ENCODE measurements at places on chromosomes 5 and 9. TPM values are rescaled to one million over a fixed set of nuclear protein-coding genes. Genes with fewer than 3 reads are reported as not detected.

Gene FBP2
- total RNA-seq: not detected

DNA sequence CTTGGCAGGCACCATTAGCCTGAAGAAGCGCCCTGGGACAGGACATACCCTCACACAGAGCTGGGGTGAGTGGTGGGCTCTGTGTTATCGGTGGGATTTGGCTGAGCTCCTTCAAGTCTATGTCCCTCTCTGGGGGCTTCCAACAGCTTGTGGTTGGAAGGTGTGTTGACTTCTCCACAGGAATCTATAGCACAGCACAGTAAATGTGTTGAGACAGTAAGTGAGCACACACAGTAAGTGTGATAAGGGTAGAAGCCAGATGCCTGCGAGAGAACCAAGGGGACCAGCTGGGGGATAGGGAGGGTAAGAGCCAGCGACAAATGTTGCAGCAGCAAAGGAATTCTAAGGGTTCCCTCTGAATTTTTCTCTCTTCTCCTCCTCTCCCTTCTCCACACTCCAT is 448.0 kb downstream of the KDM4C start:
- H3K4me3 ChIP-seq: no peak overlapping the region
- no peak overlapping the region for H3K27ac ChIP-seq
- peaks cover 19% of the 10 kb centered on the region for H3K4me1 ChIP-seq
- H3K27me3 ChIP-seq: no peaks in the 10 kb centered on the region
- DNase-seq: no peak

DNA sequence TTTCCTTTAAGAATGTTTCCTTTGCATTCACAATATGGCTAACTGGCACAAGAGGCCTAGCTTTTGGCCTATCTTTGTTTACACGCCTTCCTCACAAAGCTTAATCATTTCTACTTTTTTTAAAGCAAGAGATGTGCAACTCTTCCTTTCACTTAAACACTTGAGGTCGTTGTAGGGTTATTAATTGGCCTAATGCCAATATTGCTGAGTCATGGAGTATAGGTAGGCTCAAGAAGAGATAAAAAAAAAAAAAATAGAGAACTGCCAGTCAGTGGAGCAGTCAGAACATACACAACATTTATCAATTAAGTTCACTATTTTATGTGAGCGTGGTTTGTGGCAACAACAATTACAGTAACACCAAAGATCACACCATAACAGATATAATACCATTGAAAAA is 5.9 kb downstream of the FKBP15 start:
- no peaks in the 10 kb centered on the region for H3K27me3 ChIP-seq
- H3K36me3 ChIP-seq: peaks cover 5% of the 10 kb centered on the region
- peaks cover 13% of the 10 kb centered on the region for H3K4me1 ChIP-seq
- H3K4me3 ChIP-seq: no peak overlapping the region
- H3K27ac ChIP-seq: no peak overlapping the region
- DNase-seq: no peak

GRCh38 chr5:74290634-74291241 is 349.8 kb downstream of the ENC1 start:
- no peak for DNase-seq
- H3K27ac ChIP-seq: no peak overlapping the region

GRCh38 chr9:124453586-124454191 is 3.4 kb downstream of the ADGRD2 start:
- no peak for DNase-seq
- peaks cover 16% of the 10 kb centered on the region for H3K27me3 ChIP-seq
- H3K36me3 ChIP-seq: no peaks in the 10 kb centered on the region
- no peak overlapping the region for H3K4me3 ChIP-seq
- H3K27ac ChIP-seq: no peak overlapping the region
- peaks cover 4% of the 10 kb centered on the region for H3K4me1 ChIP-seq

- no peak overlapping the region for H3K4me3 ChIP-seq
- DNase-seq: no peak
- no peaks in the 10 kb centered on the region for H3K4me1 ChIP-seq
- H3K27me3 ChIP-seq: no peaks in the 10 kb centered on the region
- H3K27ac ChIP-seq: no peak overlapping the region
Measured at GRCh38 chr9:7178729-7179128, 421.0 kb downstream of the KDM4C start.

- H3K27ac ChIP-seq: no peak overlapping the region
- no peak for DNase-seq
- H3K4me1 ChIP-seq: no peaks in the 10 kb centered on the region
- no peak overlapping the region for H3K4me3 ChIP-seq
- H3K36me3 ChIP-seq: no peaks in the 10 kb centered on the region
Measured at GRCh38 chr5:107486489-107486888, 184.2 kb downstream of the EFNA5 start.

DNA sequence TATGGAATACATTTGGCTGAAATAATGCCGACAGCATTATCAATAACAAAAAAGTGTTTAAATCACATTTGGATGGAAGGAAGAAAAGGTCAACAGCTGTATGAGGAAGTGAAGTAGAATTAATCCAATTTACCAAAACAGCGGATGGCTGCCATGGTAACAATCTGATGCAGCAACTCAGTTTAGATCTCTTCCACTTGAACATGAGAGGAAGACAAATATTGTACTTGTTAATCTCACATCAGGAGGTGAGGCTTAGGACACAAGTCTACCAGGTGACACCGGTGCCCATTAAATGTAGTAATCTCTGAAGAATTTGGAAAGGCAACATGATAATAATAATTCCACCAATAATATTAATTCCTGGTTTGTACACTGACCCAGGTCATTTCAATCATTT is 2.4 kb downstream of the RASEF start:
- H3K4me1 ChIP-seq: peaks cover 23% of the 10 kb centered on the region

DNA sequence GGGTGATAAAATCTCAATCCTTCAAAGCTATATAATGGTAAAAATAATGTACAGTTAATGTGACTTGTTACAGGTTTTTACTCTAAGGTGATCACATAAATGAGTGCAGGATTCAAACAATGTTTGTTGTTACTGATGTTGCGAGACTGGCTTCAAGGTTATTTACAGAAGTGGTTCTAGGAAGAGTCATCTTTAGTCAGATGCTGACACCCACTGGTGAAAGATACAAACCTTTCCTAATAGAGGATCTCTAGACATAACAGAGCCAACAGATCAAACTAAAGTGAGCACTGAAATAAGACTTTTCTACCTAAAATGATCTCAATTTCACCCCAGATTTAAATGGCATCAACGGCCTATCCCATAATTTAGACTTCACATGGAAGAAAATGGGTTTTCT is 20.2 kb downstream of the ARSB start:
- DNase-seq: no peak
- H3K27me3 ChIP-seq: no peaks in the 10 kb centered on the region
- no peaks in the 10 kb centered on the region for H3K36me3 ChIP-seq
- no peaks in the 10 kb centered on the region for H3K4me1 ChIP-seq
- H3K4me3 ChIP-seq: no peak overlapping the region

GRCh38 chr9:33287087-33287490 is 3.2 kb upstream of the NFX1 start:
- H3K4me1 ChIP-seq: peaks cover 18% of the 10 kb centered on the region
- peaks cover 10% of the 10 kb centered on the region for H3K36me3 ChIP-seq
- DNase-seq: peak; percentile 58

DNA sequence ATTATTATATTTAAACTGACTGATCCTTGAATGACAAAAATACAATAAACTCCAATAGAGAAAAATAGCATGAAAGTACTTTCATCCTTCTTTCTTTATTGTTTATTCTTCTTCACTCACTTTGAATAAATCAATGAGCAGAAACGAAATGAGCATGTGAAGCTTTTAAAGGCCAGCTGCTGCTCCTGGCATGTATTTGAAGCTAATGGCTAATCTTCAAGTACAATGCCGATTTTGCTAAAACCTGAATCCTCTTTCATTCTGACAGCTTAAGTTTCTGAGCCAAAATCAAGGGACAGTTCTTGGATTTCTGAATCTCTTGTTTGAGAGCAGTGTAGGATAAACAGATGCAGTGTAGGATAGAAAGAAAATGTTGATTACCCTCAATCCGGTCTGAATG is 237.3 kb downstream of the CDH10 start:
- H3K27me3 ChIP-seq: no peaks in the 10 kb centered on the region
- H3K27ac ChIP-seq: no peak overlapping the region

DNA sequence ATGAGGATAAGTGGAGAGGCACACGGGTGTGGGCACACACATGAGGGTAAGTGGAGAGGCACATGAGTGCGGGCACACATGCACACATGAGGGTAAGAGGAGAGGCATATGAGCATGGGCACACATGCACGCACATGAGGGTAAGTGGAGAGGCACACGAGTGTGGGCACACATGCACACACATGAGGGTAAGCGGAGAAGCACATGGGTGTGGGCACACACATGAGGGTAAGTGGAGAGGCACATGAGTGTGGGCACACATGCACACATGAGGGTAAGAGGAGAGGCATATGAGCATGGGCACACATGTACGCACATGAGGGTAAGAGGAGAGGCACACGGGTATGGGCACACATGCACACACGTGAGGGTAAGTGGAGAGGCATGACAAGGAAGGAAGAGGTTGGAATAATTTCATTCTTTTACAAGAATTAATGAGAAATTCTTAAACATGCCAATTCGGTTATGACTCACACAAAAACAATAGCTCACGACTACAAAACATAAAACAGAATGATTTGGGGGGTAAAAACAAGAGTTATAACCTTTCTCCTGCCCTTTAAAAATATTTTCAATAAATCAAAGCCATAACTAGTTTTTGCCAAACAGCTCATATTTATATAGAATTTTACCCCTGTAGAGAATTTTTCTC is 67.5 kb downstream of the APBA1 start:
- H3K27me3 ChIP-seq: no peaks in the 10 kb centered on the region
- no peak overlapping the region for H3K27ac ChIP-seq
- no peaks in the 10 kb centered on the region for H3K4me1 ChIP-seq
- DNase-seq: no peak
- no peak overlapping the region for H3K4me3 ChIP-seq

- no peak overlapping the region for H3K27ac ChIP-seq
- H3K4me3 ChIP-seq: no peak overlapping the region
- H3K4me1 ChIP-seq: no peaks in the 10 kb centered on the region
- no peaks in the 10 kb centered on the region for H3K27me3 ChIP-seq
Measured at GRCh38 chr5:14281746-14282181, 138.6 kb downstream of the TRIO start.

DNA sequence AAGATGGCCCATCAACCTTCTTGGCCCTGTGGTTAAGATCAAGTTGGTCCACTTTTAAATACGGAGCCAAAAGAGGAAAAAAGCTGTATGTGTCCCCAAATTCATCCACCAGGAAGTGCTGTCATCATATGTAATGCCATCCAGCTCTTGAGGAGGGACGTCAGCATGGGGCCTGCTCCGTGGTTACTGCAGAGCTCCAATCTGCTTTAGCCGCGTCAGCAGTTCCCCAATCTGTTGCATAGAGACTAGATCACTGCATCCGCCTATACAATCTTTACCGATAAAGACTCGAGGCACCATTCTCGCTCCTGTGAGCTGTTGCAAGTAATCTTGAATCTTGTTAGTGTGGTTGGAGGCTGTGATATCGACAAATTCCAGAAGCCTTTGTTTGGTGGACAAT is 65.7 kb downstream of the GABRA6 start:
- DNase-seq: no peak
- H3K36me3 ChIP-seq: no peaks in the 10 kb centered on the region
- no peaks in the 10 kb centered on the region for H3K4me1 ChIP-seq
- H3K4me3 ChIP-seq: no peak overlapping the region
- no peak overlapping the region for H3K27ac ChIP-seq
- no peaks in the 10 kb centered on the region for H3K27me3 ChIP-seq

- DNase-seq: no peak
- H3K27me3 ChIP-seq: no peaks in the 10 kb centered on the region
- H3K36me3 ChIP-seq: no peaks in the 10 kb centered on the region
- no peak overlapping the region for H3K27ac ChIP-seq
Measured at GRCh38 chr5:136309932-136310598, 55.3 kb downstream of the TRPC7 start.

DNA sequence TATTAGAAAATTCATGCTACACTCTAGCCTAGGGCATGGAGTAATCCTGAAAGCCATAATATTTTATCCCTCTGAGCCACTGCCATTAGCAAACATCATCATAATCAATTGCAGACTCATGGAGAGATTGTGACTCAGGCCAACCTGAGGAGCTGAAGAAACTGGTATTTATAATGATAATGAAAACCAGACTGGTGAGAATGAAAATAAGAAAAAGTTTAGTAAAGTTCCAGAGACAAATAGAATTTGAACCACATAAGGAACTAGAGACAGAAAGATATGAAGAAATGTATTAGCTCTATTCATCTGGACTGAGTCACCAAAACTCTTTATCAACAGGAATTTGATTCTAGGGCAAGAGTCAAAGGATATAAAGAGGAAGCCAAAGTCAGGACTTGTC is 158.7 kb downstream of the DRD1 start:
- H3K36me3 ChIP-seq: no peaks in the 10 kb centered on the region
- no peaks in the 10 kb centered on the region for H3K4me1 ChIP-seq
- H3K27ac ChIP-seq: no peak overlapping the region
- DNase-seq: no peak

DNA sequence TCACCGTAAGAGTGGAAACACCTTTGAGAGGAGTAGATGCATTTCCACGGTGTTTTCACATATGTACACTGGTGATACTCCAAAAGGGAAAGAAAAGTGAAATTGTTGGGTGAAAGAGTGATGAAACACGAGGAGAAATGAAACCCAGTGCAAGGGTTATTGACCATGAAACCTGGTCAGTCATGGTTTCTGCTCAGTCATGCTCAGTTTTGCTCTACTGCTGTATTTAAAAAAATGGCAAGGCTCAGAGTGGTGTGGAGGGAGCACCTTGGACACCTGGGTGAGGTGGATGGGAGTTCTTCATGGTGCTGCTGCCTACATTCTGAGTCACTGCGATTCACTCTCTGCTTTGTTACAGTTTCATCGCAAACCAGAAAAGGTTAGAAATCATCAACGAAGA is 32.3 kb downstream of the NTRK2 start:
- peak overlapping the region; percentile 16 for H3K27ac ChIP-seq
- peaks cover 24% of the 10 kb centered on the region for H3K4me1 ChIP-seq
- no peak overlapping the region for H3K4me3 ChIP-seq
- no peak for DNase-seq

DNA sequence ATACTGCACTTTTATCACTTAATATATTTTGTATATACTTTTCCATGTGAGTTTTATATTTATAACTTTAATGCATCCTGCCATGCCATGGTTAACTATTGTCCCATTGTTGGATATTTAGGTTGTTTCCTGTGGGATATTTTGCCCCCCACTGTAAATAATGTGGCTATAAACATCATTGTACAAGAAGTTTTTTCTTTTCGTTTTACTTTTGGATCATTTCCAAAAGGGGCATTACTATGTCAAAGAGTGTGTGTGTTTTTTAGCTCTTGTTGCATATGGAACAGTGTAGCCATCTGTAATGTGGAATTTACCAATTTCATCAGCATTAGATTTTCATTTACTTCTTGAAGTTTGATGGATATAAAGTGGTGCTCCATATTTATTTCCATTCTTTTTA is 13.3 kb downstream of the ITGA2 start:
- H3K36me3 ChIP-seq: no peaks in the 10 kb centered on the region
- no peak overlapping the region for H3K27ac ChIP-seq
- no peak for DNase-seq
- no peaks in the 10 kb centered on the region for H3K4me1 ChIP-seq
- no peaks in the 10 kb centered on the region for H3K27me3 ChIP-seq

- H3K27ac ChIP-seq: no peak overlapping the region
- H3K4me3 ChIP-seq: no peak overlapping the region
- no peak for DNase-seq
- H3K36me3 ChIP-seq: no peaks in the 10 kb centered on the region
- H3K27me3 ChIP-seq: no peaks in the 10 kb centered on the region
Measured at GRCh38 chr5:130520211-130520610, 615.9 kb downstream of the CHSY3 start.

All from thyroid gland (tissue), 4 donors.